ENCODE measurements at places on chromosomes 2 and 18.

DNA sequence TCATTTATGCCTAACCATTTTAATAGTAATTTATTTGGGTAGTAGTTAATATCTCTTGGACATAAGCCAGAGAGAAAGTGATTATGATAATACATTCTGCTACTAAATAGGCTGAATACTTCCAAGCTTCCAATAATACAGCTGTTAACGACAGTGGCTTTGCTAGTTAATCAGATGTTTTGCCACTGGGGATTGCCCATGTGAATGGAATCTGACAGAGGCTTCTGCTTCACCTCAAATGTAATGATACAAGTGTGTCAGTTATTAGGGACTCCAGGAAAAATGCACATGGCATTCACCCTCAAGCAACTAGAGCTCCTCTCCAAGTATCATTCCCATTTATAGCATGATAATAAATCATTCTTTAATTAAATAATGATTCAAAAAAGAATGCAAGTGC lies 185.0 kb upstream of the TMEFF2 start:
- DNase-seq = no peak

- no peak for DNase-seq
Observed at GRCh38 chr2:170969872-170970496, 40.9 kb downstream of the GORASP2 start.

GRCh38 chr2:1744446-1745170 lies at the start of gene PXDN:
Gene PXDN (minus strand): TSS chr2:1744515. CDS start chr2:1744455, 60 bp downstream.
- DNase-seq = peak; percentile 69

DNA sequence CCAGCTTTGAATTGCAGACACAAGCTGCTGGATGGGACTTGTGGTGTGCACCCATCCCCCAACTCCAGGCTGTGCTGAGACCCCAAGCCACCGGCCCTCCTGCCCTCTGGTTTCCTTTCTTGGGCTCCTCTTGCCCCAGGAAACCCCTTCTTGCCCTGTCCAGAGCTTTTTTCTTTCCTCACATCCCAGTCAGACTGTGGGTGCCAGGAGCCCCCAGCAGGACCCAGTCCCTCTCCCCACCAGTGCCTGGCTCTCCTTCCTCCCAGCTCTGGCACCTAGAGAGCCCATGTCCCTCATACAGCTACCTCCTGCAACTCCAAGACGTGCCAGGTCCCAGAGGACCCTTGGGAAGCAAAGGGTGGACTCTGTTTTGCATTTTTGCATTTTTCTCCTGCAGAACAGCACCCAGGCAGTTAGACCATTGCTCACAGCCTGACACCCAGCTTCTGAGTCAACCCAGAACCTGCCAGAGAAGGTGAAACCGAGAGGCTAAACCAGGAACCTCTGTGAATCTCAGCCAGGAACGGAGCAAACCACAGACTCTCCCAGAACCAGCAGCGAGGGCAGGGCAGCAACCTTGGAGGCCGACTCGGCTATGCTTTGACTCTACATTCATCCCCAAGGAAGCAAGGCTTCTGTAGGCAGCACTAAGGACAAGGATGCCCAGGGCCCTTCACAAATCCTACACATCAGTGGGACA lies 221.1 kb downstream of the ANAPC1 start:
- DNase-seq = no peak

- DNase-seq = peak; percentile 47
Observed at GRCh38 chr2:30412047-30412683, 34.9 kb upstream of the LCLAT1 start.

DNA sequence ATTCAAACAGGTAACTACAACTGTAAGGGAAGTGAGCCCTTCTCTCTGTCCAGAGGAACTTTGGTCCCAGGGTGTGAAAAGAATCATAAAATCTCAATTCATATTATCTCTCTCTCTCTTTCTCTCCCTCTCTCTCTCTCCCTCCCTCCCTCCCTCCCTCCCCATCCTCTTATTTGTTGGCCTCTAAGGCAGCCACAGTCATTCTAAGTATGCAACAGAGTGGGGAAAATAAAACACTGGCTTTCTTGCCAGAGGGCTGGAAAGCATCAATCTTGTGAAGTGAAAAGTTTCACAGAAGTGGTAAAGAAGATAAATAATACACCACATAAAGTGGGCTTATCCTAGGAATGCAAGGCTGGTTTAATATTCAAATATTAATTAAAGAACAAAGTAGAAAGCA lies 95.6 kb upstream of the KCNH7 start:
- DNase-seq = no peak
